Immature natural killer cell (primary cell): ENCODE measurements at places on chromosomes 12 and 14. TPM values are rescaled to one million over a fixed set of nuclear protein-coding genes. Genes with fewer than 3 reads are reported as not detected.

The MIS18BP1 gene
- 9.7 TPM for polyA plus RNA-seq

The SLC7A8 gene
- polyA plus RNA-seq: not detected

The ABCD2 gene
- polyA plus RNA-seq: 0.36 TPM

The DAO gene
- polyA plus RNA-seq: not detected

The EXOC5 gene
- polyA plus RNA-seq: 59.6 TPM

The DIO3 gene
- not detected for polyA plus RNA-seq

GRCh38 chr12:23066095-23066494 lies 441.1 kb downstream of the ETNK1 start:
- H3K4me1 ChIP-seq: no peaks in the 10 kb centered on the region
- H3K27ac ChIP-seq: no peak overlapping the region
- H3K27me3 ChIP-seq: no peaks in the 10 kb centered on the region
- H3K4me3 ChIP-seq: no peak overlapping the region
